Type B pancreatic cell (in vitro differentiated cells): ENCODE measurements at places on chromosomes 2 and 18. TPM values are rescaled to one million over a fixed set of nuclear protein-coding genes. Genes with fewer than 3 reads are reported as not detected.

DNA sequence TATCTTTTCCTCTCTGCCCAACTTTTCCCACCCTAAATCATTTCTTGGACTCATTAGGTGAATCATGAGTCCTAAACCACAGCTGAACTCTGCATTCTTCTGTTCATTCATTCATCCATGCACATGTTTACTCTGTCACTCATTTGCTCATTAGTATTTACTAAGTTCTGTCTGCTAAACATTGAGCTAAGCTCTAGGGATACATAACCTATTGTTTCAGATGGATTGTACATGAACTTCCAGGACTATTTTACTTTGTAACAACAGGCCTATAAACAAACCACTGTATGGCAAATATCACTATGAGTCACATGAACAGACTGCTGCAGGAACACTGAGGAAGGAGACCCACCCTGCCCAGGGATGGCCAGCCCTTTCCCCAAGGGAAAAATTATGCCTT, 14.6 kb upstream of the DYNC2LI1 start:
- DNase-seq = no peak

DNA sequence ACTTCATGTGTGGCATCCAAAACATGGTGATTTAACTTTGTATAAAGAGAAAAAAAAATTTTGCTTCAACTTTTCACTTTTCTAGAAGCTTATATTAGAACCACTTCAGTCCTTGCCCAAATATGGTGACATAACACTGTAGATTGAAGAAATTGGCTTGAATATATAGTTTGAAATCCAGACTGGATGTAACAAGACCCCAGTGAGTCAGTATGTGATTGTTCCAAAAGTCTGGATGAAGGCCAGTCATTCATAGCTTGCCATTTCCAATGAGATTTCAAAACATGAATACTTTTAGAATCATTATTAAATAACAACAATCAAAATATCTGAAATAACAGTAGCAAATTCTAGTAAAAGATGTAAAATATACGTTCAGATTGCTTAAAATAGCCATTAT, 104.8 kb upstream of the FN1 start:
- no peak for DNase-seq

GRCh38 chr2:189338115-189338514, 103.2 kb upstream of the WDR75 start:
- DNase-seq = no peak

The ZC3H15 gene
- total RNA-seq = 56.5 and 67.2 TPM in 2 replicates

The AOX1 gene
- total RNA-seq = 6.4 and 10.3 TPM in 2 replicates

The EMILIN2 gene
- 3.6 and 9.4 TPM in 2 replicates for total RNA-seq
